ENCODE measurements at places on chromosomes 12 and 14.

DNA sequence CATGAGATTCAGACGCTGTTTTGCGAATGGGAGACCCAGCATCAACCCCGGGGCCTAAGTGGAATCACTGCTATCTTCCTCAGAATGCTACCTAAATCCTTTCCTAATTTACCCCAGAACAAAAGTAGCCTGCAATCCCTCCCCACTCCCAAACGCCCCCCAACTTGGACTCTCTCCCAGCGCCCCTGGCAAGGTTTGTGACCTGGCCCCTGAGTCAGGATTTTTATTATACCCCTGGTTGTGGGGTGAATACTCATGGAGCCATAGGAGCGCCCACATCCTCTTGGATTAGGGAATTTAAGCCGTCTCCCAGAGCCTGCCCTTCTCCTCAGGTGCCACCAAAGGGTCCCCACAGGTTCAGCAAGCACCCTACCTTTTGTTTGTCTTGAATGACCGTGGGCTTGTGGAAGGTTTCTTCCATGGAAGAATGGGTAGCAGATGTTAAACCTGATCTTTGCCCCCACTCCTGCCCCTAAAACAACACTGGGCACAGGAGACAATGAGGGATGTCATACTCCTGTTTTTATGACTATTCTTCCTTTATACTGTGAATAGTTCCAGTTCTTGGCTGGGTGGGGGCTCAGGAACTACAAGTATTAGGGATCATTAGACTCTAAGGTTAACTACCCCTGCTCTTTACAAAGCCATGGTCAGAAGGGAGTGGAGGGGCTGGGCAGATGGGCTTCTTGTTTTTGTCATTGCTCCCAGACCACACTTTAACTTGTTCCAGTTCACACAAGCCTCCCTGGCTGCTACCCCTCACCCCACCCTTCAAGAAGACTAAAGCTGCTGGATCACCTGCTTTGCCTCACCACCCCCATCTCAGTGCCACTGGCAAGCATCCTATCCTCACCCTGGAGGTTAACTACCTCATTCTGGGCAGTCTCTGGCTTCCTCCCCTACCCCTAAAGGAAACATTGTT, 630 bp downstream of the MYL6B start:
- DNase-seq: no peak

- no peak for DNase-seq
Observed at GRCh38 chr12:52121824-52122539, 42.5 kb downstream of the SMIM41 start.

GRCh38 chr12:22828066-22828465, 203.1 kb downstream of the ETNK1 start:
- DNase-seq: no peak

GRCh38 chr12:70508178-70508577, 129.1 kb downstream of the PTPRB start:
- no peak for DNase-seq

- DNase-seq: no peak
Observed at GRCh38 chr12:48008349-48008748, 4.1 kb upstream of the COL2A1 start.

GRCh38 chr12:12275874-12276273, 9.0 kb upstream of the LRP6 start:
- no peak for DNase-seq

DNA sequence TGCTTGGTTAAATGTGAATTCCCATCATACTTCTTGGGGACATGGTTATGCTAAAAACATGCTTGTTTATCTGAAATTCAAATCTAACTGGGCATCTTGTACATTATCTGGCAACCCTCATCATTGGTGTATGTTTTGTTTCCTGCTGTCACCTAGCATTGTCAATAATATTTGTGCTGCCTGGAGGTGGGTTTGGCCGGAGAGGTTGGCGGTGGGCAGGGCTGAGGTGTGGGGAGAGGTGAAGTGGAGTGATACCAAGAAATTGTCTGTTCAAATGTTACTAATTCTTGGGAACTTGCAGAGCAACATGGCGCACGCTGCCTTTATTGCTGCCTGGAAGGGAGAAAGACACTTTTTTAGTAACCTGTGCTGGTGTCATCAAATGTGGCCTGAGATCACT, 280.5 kb downstream of the VRK1 start:
- DNase-seq: no peak

GRCh38 chr12:95553197-95553943, 2.1 kb upstream of the USP44 start:
- DNase-seq: no peak

- no peak for DNase-seq
Observed at GRCh38 chr12:113612076-113612728, 140.5 kb upstream of the LHX5 start.

DNA sequence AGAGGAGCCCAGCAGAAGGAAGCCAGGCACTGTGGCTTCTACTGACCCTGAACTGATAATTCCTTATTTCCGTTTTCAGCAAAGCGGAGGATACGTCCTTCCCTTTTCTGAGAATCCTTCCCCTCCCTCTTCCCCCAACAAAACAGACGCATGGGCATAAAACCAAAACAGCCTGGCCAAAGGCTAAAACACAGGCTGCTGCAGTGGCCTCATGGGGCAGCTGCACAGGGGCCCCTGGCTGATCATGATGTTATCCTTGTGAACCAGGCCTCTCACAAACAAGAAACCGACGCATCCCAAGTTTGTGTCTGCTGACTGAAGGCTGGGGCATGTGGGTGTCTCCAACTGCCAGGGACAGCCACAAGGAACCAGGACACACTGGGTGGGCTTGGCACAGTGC, 23.4 kb upstream of the STON2 start:
- no peak for DNase-seq

DNA sequence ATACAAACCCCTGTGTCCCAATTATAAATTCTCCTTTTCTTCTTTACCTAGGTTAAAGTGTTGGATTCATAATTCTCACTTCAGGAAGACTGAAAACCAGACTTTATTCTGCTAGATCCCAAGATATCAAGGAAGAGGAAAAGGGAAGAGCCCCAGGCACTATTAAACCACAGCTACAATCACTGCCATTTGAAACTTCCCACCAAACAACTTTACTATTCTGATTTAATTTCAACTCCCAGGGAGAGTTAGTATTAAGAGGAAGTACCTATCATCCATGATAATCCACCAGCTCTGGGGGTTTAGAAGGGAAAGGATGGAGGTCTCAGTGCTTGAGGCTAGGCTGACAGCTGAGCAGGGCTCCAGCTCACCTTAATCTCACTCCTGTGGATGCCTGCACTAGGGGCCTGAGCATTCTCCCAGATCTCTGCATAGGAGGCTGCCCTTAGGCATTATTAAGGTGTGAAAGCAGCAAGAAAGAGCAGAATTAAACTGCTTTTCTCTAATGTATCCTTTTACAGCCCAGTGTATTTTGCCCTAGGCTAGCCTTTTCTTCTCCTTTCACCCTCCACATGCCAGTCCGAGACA, 52.9 kb downstream of the MYF5 start:
- DNase-seq: no peak

- DNase-seq: no peak
Observed at GRCh38 chr14:81427348-81428058, 27.4 kb upstream of the STON2 start.

DNA sequence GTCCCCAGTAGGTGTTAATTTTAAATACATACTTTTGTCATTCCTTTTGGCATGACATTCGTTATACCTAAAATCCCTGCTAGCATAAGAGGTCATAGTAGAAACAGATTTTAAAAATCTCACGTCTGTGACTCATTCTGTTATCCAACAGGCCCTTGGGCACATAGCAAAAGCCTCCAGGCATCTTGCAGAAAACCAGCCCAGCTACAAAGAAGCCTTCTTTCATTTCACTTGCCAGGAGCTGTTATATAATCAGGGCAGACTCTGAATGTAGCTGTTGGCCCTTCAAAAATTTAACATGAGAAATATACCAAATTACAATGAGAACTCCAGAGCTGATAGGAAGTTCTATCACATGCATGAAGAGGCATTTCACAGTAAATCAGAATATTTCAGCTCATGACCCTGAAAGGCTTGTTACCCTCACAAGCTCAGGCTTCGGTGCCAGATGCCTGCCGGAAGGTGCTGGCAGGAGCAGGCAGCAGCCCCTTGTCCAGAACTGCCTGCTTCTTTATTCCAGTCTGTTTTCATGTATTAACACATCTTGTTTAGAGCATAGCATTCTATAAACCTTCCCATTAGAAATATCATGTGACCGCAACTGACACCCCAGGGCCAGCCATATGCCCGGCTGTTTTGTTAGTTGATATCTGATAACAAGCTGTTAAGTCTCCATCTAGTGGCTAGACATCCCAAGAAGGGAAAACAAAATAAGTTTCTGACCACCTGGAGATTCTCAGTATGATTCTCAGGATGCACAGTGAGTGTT, 17.8 kb downstream of the E2F7 start:
- no peak for DNase-seq

- DNase-seq: no peak
Observed at GRCh38 chr14:24834956-24835355, 201.0 kb upstream of the GZMB start.

DNA sequence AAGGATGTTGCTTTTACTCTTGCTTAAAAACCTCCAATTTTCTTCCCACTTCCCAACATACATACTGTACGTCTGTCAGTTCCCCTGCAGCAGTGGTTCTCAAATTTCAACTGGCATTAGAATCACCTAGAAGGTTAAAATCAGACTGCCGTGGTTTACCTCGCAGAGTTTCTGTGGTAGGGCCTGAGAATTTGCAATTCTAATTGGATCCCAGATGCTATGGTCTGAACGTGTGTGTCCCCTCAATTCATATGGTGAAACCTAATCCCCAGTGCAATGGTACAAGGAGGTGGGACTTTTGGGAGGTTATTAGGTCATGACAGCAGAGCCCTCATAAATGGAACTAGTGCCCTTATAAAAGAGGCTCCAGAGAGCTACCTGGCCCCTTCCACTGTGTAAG, 226.9 kb downstream of the CRADD start:
- no peak for DNase-seq

- no peak for DNase-seq
Observed at GRCh38 chr12:80299976-80300375, 144.1 kb upstream of the PTPRQ start.

DNA sequence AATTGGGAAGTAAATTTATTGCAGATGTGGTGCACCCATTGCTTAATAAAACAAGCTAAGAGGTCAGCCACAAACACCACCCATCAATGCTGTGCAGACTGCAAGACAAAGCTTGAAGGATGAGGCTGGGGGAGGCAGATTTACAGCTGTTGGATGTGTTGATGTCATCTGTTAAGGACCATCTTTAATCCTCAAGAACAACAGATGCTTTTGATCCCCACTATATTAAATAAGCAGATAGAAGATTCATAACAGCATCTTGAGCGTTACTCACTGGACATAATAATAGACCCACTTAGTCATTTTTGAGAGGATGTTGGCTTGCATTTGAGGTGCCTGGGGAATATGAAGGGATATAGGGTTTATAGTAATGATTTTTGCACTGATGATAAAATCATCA, 58.8 kb downstream of the GPR68 start:
- DNase-seq: no peak

Data from NCI-H1436 treated with DMSO at 0.1 percent for 48 hours (cell line).